ENCODE measurements at places on chromosomes 12 and 14.

GRCh38 chr14:41960281-41960680 is 353.6 kb downstream of the LRFN5 start:
- DNase-seq = no peak

- no peak for DNase-seq
Measured at GRCh38 chr12:112711507-112711906, 80.0 kb upstream of the RPH3A start.

DNA sequence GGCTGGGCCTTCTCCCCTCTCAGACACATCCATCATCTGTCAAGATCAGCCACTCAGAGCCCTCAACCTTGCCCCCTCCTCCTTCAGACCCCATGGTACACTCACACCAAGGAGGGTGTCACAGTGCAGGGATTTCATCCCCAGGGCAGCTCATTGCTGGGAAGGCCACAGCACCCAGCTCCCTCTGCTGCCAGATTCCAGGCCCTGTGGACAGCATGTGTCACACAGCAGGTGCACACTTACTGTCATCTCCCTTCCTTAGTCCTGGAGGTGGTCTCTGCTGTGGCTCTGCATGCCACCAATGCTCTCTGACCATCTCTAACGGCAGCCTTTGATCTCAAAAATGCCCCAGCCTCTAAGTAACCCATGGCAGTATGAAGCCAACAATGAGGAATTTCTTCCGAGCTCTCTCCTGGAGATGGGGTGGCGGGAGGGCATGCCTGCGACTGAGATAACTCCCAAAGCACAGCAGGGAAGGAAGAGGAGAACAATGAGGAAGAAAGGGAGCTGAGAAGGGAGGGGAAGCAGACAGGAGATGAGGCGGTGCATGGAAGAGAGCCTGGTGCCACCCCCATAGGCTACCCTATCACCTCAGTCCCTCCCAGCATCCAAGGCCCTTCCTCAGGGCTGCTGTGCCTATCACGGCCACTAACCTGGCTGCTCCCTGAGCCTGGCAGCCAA is 101.0 kb downstream of the SINHCAF start:
- no peak for DNase-seq

- DNase-seq = no peak
Measured at GRCh38 chr12:107475900-107476299, 209.7 kb upstream of the PWP1 start.

DNA sequence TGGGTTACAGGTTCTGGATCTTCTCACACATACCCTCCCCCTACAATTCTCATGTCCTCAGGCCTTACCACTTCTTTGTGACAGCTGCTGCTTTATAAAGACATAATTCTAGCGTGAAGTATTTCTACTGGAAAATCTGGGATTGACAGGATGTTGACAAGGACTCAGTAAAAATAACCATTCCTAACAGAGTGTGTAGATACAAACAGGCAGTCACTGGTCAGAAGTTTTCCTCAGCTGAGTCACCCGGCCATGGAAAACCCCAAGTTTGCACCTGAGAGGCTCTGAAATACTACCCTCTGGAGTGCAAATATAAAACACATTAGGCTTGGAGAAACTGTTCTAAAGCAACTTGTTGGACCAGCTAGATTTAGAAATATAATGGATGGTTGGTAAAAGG is 54.4 kb downstream of the SPPL3 start:
- DNase-seq = no peak

DNA sequence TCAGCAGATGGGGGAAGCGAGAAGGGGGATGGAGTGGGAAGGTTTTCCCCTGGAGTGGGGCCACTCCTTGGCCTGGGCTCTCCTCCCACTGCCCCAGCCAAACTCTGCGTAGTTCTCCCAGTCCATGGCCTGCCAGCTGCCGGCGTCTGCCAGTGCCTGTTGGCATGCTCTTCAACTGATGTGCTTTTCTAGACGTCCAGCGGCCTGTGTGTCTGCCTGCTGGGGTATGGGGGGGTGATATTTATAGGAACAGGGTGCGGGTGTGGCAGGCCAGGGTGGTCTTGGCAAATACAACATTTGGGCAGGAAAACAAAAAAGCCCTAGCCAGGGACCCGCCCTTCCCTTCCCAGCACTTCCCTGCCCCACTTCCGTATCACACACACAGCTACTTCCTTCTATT is 786.3 kb upstream of the NOVA1 start:
- DNase-seq = no peak

GRCh38 chr14:106842687-106843086 is 1316.3 kb downstream of the TMEM121 start:
- DNase-seq = no peak

- no peak for DNase-seq
Measured at GRCh38 chr14:90345239-90345557, 13.5 kb upstream of the NRDE2 start.

DNA sequence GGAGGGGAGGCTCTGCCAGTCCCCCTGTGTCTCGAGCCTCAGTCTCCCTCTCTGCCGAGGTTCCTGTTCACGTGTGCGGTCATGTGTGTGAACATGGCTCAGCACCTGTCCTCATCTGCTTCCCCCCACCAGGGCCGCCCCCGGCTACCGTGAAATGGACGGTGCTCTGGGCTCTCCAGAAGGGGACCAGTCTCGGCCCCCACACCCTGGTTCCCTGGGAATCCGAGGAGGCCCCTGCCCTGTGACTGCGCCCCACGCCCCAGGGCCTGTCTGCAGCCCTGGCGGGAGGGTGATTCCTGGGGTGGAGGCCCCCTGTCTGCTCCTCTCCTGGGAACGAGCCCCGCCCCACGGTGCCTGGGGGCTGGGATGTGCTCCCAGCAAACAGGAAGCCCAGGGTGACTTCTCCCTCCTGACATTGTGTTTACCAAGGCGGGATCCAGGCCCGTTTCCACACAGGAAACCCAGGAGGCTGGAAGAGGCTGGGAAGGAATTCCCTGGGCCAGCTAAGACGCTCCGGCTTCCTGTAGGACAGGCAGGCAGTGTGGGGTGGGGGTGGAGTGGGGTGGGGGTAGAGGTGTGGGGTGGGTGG is 46.6 kb downstream of the KIF26A start:
- no peak for DNase-seq

DNA sequence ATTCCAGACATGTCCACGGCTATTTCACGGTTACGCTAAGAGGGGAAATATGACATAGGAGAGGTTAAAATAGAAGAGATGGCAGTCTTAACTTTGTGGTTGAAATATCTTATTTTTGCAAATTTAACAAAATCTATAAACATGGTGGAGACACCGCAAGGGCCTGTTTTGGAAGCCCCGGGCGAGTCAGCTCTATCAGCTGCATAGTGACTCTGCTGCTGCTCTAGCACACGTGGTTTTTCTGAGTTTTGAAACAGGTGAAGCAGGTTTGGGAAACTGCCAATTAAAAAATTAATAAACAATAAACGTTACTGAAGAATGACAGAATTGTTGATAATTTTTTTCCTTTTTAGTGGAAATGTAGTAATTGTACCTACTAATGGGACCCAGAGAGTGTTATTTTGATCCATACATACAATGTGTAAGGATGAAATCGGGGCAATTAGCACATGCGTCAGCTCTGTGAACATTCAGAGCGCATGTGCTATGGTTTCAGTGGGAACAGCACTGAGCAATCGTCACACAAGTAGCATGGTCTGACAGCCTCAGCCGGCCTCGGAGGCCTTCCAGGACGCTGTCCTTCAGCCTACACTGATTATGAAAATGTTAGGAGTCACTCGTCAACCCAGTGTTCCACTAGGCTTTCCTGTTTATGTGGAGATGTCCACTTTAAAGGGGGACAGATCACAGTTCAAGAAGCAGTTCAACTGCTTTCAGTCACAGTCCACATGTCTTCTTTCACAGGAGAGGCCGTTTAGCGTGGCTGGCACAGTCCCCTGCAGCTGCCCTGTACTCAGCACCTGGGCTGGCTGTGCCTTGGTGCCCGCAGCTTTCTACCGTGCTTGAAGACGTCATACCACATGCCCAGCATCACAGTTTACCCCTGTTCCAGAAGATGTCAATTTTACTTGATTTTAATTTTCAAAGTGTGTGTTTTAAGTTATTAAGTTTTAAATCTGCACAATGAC is 51.8 kb downstream of the MOK start:
- DNase-seq = no peak

DNA sequence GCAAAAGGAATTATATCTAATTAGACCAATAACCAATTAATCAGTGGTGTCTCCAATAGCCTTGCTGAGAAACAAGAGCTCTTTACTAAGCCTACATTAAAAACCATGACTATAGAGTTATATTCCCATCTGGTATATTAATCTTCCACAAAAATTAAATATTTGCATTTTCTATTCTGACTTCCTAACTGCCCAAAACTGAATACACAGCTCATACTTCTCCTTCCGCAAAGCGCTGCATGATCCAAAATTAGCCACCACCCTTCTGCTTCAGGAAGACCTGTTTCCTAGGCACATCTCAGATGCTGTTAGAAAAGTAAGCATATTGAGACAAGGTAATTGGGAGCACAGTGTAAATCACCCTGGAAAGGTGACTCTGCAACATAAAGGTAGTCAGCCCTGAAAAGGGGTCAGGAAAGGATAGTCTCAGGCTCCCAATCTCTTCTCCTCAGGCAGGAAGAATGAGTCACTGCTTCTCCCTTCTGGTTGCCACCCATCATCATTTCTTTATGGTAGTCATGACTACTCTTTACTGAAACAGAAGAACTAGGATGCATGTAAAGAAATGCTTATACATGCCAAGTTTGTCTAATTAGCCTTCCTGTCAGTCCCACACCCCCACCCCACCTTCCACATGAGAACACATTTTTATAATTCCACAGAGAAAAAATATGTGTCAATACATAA is 54.3 kb downstream of the PLCZ1 start:
- DNase-seq = no peak

DNA sequence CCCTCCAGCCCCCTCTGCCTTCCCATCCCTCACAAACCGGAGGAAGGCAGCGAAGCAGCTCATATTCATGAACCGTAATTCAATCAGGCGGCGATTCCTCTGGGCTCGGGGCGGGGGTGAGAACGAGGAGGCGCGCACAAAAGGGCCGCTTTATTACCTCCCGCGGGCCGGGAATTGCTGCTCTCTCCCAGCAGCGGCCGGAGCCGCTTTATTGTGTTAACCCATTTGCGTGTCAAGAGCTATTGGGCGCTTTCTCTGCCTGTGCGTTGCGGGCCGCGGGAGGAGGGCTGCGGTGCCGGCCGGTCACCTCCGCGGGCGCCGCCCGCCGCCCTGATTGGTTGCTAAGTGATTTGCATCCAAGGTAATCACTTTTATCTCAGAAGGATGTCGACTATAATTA is 4.8 kb downstream of the FAM222A start:
- DNase-seq = no peak

- DNase-seq = no peak
Measured at GRCh38 chr12:127077262-127078045, 1189.5 kb upstream of the TMEM132C start.

- no peak for DNase-seq
Measured at GRCh38 chr14:78152201-78153063, 17.7 kb upstream of the NRXN3 start.

DNA sequence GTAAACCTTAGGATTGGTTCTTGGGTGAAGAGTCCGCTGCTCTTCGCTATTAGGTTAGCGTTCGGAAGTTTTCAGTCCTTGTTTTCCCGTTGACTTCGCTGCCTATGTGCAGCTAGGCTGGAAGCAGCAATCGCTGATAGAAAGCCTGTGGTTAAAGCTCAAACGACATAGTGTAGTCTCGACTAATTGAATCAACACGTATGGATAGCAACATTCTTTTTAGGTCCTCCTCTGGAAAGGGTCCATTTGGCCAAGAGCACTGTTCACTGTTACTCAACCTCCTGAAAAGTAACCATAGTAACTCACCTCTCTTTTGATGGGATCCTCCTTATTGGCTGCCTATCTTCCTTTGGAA is 355.5 kb downstream of the SNAPC1 start:
- DNase-seq = no peak

DNA sequence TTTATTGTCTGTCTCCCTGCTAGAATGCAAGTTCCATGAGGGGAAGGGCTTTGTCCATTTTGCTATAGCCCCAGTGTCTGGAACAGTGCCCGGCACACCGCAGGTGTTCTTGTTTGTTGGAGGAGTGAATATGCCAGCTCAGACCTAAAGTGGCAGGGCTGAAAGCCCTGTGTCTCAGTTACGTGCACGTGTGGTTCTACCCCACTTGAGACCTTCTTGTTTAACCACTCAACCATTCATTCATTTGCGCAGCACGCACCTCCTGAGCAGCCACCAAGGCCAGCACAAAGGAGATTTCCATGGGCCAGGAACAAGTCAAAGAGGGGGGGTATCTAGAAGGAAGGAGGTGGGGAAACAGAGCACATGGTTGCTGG is 338.0 kb upstream of the FKBP4 start:
- no peak for DNase-seq
